ENCODE measurements at places on chromosomes 2 and 18.
A peak's percentile ranks its signal among the peaks of the same experiment; 100 is the strongest.

DNA sequence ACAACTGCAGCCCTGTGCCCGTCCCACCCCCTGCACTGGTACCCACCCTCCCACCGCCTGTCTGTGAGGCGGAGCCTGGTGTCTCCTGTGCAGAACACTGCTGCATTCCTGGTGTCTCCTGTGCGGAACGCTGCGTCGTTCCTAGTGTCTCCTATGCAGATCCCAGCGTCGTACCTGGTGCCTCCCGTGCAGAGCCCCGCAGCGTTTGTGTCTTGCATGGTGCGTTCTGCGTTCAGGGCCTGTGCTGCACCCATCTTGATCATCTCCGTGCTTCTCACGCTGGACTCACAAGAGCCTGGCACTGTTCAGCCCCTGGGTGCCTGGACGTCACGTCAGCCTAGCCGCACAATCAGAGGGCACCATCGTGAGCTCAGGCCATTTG is 248.6 kb upstream of the SALL3 start:
- DNase-seq, result no peak

DNA sequence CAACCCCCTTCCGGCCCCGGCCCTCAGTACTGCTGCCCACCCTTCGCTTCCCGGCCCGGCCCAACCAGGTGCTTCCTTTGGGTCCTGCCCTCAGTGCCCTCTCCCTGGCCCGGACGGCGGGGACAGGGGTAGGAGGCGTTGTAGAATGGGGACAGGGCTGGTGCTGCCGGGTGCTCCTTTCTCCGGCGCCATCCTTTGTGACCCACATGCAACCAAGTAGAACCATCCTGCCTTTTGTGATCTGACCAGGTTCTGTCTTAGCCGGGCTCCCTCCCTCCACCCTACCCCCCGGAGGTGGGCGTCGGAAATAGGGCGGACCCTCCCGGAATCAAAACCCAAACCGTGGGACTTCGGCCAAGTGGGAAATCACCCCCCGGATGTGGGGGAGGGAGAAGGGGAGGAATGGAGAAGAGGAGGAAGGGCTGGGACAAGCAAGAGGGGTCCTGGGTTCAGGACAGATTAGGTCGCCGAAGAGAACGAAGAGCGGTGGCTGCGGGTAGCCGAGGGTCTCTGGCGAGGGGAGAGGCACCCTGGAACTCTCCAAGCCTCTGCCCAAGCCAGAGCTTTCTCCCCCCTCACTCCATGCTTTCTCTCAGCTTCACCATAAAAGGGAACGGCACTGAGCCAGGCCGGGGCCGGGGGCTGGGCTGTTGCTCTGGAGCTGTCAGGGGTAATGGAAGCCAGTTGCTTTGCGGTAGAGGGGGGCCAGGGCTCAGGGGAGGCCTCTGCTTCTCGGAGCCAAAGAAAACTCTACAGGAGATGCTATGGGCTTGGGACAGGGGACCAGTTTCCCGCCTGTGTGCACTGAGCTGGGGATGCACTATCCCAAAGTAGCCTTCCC is 756 bp upstream of the OST4 start:
- DNase-seq, result peak; percentile 89

DNA sequence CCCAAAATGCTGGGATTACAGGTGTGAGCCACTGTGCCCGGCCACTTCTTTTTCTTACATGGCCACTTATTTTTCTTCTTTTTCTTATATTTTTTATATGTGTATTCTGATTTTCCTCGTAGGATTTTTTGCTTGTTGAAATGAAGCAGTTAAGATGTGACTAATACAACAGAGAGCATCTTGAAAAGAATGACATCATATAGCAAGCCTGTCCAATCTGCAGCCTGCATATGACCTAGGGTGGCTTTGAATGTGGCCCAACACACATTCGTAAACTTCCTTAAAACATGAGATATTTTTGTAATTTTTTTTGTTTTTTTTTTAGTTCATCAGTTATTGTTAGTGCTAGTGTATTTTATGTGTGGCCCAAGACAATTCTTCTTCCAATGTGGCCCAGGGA is 704.0 kb downstream of the NRXN1 start:
- DNase-seq, result no peak

DNA sequence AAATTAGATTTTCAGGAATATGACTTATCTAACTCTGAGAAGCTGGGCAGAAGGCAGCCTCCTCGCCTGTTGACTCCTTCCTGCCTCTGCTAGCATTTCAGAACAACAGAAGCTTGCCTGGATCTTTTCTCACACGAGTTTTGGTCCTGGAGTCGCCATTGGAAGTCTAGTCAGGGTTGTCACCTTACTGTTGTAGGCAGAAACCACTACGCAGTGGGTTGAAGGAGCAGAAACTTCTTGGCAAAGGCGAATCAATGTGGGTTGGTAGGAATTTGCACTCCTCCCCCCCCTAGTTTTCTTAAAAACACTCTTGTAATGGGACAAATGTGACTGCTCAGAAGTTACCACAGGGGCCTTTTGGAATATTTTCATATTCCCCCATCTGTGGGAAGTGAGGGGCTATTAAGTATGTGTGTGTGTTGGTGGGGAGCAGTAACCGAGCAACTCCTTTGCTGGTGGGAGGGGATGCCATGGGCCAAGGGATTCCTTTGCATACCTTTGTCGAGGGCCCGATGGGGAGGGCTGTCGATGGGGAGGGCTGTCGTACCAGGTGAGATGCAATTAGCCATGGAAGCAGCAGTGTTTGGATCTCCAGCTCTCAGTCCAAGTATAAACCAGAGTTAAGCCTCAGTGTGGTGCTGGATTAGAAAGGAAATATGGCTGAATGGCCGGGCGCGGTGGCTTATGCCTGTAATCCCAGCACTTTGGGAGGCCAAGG is 117.4 kb downstream of the FMNL2 start:
- no peak for DNase-seq

DNA sequence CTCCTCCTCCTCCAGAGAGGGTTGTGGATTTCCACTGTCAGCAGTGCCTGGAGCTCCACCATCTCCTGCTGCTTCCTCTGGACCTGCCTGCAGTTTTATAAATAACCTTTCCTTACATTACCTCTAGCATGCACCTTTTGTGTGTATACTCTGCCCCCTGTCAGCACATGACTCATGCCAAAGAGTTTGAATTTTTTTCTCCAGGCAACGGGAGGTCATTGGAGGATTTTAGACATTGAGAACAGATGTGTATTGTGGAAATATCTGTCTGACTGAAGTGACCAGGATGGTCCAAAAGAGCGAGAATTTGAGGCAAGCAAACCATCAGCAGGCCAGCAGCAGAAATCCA is 31.7 kb downstream of the IL37 start:
- DNase-seq, result no peak

- no peak for DNase-seq
Measured at GRCh38 chr2:28427741-28428415, 35.2 kb downstream of the FOSL2 start.

GRCh38 chr2:32918774-32919173 is 28.0 kb upstream of the LTBP1 start:
- DNase-seq, result no peak

DNA sequence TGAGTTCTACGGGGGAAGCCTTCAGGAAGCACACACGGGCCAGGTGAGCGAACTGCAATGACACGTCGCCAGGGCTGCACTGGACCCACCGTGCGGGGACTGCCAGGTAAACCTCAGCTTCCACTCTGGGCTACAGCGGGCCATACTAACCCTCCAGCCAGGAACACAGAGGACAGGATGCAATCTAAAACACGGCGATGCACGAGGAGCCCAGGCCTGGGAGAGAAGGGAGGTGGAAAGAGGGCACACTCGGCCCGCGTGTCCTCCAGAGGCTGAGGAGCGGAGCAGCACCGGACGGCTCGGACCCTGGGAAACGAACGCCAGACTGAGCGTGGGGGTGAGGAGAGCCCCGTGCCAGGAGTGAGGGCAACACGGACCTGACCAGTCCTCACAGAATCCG is 69.3 kb downstream of the HDAC4 start:
- no peak for DNase-seq

- DNase-seq, result no peak
Measured at GRCh38 chr18:8167673-8168072, 441.6 kb upstream of the RAB12 start.
